ENCODE measurements at places on chromosomes 13 and 19. TPM values are rescaled to one million over a fixed set of nuclear protein-coding genes. Genes with fewer than 3 reads are reported as not detected.

The ATP4B gene
- not detected for total RNA-seq

The TSPAN16 gene
- not detected for total RNA-seq

DNA sequence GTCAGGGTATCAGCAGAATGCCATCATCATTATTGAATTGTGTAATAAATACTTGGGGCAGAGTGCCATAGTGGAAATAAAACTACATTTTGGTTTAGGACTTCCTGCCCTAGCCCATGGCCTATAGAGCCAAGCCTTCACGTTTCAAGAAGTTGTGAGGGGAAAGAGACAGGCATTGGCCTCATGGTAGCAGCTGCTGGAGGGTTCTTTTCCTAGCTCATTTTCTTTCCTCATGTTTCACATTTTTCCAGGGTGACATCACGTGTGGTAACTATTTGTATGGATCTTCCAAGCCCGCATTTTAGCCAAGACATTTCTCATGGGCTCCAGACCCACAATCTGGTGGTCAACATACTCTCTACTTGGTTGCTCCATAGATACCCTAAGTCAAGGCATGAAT, 80.4 kb downstream of the LRCH1 start:
- H3K4me3 ChIP-seq: no peak overlapping the region
- H3K4me1 ChIP-seq: peaks cover 54% of the 10 kb centered on the region
- no peak overlapping the region for H3K27ac ChIP-seq
- DNase-seq: no peak
- H3K36me3 ChIP-seq: no peaks in the 10 kb centered on the region

GRCh38 chr19:47541518-47541917, 26.7 kb upstream of the NAPA start:
- H3K4me1 ChIP-seq: peaks cover 4% of the 10 kb centered on the region
- H3K36me3 ChIP-seq: no peaks in the 10 kb centered on the region
- H3K4me3 ChIP-seq: no peak overlapping the region
- no peaks in the 10 kb centered on the region for H3K27me3 ChIP-seq
- H3K27ac ChIP-seq: no peak overlapping the region

DNA sequence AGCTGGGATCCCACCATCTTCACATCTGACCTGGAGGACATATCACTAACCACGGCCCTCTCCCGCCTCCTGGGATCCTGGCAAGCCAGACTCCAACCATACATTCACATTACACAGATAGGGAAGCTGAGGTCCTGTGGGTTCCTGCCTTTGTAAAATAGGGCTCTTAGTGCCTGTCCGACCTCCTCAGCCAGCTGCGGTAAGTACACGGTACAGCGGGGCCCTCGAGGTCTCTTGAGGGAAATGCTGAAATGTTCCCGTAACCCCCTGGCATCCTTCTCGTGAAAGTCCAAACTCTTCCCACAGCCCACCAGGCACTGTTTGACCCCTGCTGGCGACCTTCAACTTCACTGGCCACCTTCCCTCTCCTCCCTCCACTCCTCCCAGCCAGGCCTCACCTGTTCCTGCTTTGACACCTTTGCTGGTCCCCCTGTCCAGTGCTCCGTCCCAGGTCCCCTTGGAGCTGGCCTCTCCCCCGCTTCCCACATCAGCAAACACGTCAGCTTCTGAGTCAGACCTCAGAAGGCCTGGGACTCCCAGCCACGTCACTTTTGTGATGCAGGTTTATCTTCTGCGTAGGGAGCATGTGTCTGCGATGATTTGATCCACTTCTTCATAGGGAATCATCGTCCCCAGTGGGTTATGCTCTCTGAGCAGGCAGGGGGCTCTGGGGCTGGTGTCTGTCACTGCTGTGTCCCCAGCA, 8.8 kb upstream of the GNG7 start:
- no peaks in the 10 kb centered on the region for H3K4me1 ChIP-seq
- no peak overlapping the region for H3K4me3 ChIP-seq
- no peak for DNase-seq
- peaks cover 8% of the 10 kb centered on the region for H3K27me3 ChIP-seq
- peaks cover 12% of the 10 kb centered on the region for H3K36me3 ChIP-seq
- no peak overlapping the region for H3K27ac ChIP-seq

DNA sequence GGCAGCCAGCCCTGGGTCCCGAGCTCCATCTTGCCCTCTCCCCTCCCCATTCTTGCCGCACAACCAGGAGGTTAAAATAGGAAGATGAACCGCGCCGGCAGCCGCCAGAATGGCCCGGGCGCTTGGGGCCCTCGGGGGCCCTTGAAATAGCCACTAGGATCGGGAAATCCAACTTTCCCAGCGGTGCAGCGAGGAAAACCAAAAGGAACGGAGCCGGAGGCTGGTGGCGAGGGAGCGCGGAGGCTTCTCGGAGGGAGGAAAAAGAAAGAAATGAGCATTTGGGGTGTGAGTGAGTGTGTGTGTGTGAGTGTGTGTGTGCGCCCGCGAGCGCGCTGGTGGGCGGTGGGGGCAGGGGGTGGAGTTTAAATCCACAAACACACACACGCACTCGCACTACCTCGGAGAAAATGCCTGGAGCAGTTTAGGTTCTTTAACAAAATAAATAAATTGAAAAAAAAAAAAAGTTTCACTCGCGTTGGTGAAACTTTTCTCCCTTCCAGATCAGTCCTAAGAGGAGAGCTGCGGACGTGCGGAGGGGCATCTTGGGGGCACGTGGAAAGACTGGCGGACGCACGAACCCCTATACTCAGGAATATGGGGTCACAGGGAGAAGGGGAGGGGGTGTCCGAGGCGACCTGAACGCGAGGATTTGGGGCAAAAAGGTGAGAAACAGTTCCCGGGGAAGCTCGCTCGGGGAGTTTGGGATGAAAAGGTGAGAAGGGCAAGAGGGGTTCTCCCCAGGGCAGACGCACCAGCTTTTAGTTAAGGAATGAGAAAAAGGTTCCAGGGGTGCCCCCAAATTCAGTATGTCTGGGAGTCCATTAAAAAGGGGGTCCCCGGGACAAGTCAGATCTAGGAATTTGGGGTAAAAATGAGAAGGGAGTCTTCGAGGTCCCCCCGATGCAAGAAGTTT, 1.3 kb downstream of the RFX2 start:
- H3K36me3 ChIP-seq: no peaks in the 10 kb centered on the region
- H3K27me3 ChIP-seq: peaks cover 70% of the 10 kb centered on the region
- H3K4me3 ChIP-seq: peak overlapping the region; percentile 87
- DNase-seq: peak; percentile 36
- H3K27ac ChIP-seq: no peak overlapping the region
- H3K4me1 ChIP-seq: peaks cover 18% of the 10 kb centered on the region

DNA sequence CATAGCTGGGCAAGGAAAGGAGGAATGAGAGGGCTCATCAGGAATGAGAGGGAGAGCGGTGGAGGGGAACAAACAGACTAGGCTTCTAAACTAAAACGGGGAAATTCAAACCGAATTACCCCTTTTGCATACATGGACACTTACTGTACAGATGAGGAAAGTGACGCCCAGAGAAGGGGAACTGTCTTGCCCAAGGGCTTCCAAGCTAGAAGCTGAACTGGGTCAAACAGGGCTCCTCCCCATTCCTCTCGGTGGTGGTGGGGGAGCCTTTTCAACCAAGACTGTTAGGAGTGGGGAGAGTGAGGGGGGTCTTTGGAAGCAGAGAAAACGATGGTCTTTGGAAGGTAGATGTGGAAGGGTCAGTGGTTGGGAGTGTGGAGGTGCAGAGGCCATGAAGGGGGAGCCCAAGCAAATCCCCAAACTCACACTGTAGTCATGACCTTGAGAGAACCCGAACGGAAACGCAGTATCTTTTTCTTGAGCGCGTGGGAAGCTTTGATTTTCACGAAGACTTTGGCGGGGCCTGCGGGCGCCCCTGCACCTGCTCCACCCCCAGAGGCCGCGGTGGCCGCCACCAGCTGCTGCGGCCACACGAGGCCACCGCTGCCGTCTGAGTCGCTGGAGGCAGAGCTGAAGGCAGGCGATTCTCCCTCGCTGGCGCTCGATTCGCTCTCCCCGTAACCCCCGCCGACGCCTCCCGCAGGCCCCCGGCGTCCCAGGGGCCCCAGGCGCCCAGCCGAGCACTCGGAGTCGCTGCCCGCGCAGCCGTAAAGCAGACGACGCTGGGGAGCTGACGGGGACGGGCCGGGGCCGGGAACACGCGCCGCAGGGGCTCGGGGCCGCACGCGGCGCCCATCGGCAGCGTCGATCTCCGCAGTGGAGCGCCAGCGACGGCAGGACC, 12.3 kb upstream of the GNG8 start:
- H3K27me3 ChIP-seq: peaks cover 84% of the 10 kb centered on the region
- no peak overlapping the region for H3K27ac ChIP-seq
- no peaks in the 10 kb centered on the region for H3K36me3 ChIP-seq
- peak overlapping the region; percentile 62 for H3K4me3 ChIP-seq
- peaks cover 6% of the 10 kb centered on the region for H3K4me1 ChIP-seq
- no peak for DNase-seq

Measured in WTC11 (cell line).